ENCODE measurements at places on chromosomes 12 and 14. TPM values are rescaled to one million over a fixed set of nuclear protein-coding genes. Genes with fewer than 3 reads are reported as not detected.

PRKD1 gene
- total RNA-seq, result 0.56 TPM

GRCh38 chr12:120337730-120338129 is 10.2 kb upstream of the PLA2G1B start:
- H3K27me3 ChIP-seq, result no peaks in the 10 kb centered on the region
- no peak overlapping the region for H3K4me3 ChIP-seq
- DNase-seq, result no peak

GRCh38 chr14:74085828-74086227 is 1.1 kb downstream of the LIN52 start:
- H3K27ac ChIP-seq, result peak overlapping the region; percentile 88
- no peaks in the 10 kb centered on the region for H3K36me3 ChIP-seq
- H3K4me1 ChIP-seq, result peaks cover 10% of the 10 kb centered on the region
- H3K27me3 ChIP-seq, result no peaks in the 10 kb centered on the region
- peak; percentile 52 for DNase-seq

DNA sequence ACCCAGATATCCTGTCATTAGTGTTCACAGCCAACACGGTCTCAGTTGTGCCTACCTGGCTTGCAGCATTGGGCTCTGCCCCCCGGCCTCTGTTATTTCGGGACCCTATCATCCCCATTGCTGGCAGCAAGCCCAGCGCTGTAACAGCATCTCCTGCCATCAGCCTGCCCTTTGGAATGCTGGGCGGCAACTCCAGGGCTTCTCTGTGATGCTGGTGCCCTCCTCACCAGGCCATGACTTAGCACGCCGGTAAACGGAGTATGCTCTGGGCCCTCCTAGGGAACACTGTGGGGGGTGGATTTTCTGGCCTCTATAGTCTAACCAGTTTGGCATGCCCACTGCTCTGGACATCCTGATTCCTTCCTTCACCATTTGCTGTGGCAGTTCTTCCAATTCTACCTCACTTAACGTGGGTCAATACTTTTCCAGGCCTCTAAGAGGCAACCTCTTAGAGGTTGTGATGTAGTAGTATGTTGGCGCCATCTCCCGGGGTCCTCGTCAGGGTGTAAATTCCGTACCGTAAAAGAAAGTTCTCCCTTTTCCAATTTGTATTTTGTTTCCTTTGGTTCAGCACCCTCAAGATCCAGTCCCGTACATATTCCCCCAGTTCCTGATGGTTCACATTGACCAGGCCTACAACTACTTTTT is 80.0 kb downstream of the SINHCAF start:
- H3K4me1 ChIP-seq, result no peaks in the 10 kb centered on the region
- no peak overlapping the region for H3K4me3 ChIP-seq
- H3K27ac ChIP-seq, result no peak overlapping the region
- no peaks in the 10 kb centered on the region for H3K27me3 ChIP-seq

DNA sequence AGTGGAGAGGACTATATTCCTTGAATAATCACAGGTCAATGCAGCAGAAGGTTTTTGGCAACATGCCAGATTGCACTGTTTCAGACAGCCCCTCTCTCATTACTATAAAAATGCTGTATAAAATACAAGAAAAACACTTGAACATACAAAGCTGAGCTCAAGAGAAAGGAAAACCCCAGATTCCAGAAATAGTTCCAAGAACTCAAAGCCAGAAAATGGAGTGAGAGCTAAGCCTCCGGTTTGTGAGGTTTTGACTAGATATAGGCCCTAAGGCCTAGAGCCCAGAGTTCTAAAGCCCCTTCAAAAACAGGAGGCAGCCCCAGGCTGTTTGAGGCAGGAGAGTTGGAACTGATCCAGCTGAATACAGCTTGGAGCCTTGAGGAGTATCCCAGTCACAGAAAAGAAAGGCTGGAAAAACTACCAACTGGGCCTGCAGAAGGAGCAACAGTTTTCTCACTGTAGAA is 29.4 kb upstream of the ACTN1 start:
- H3K4me1 ChIP-seq, result no peaks in the 10 kb centered on the region
- no peaks in the 10 kb centered on the region for H3K36me3 ChIP-seq
- no peak overlapping the region for H3K27ac ChIP-seq
- no peak for DNase-seq
- H3K27me3 ChIP-seq, result no peaks in the 10 kb centered on the region

- no peaks in the 10 kb centered on the region for H3K4me1 ChIP-seq
- DNase-seq, result no peak
- no peaks in the 10 kb centered on the region for H3K36me3 ChIP-seq
- H3K27me3 ChIP-seq, result no peaks in the 10 kb centered on the region
Measured at GRCh38 chr12:116122628-116123027, 154.9 kb downstream of the MED13L start.

- no peaks in the 10 kb centered on the region for H3K36me3 ChIP-seq
- no peaks in the 10 kb centered on the region for H3K27me3 ChIP-seq
- DNase-seq, result no peak
- H3K27ac ChIP-seq, result no peak overlapping the region
Measured at GRCh38 chr14:87691042-87691881, 301.7 kb downstream of the GALC start.

- H3K27me3 ChIP-seq, result no peaks in the 10 kb centered on the region
- H3K4me3 ChIP-seq, result no peak overlapping the region
- H3K4me1 ChIP-seq, result no peaks in the 10 kb centered on the region
- no peaks in the 10 kb centered on the region for H3K36me3 ChIP-seq
Measured at GRCh38 chr14:92475451-92476187, 38.0 kb upstream of the RIN3 start.

Measured in GM12878 (cell line).